ENCODE measurements at places on chromosomes 6 and 20.

- peak; percentile 29 for DNase-seq
Observed at GRCh38 chr20:25294459-25295385, 46.8 kb downstream of the PYGB start.

GRCh38 chr6:154962753-154963152, 32.4 kb upstream of the TIAM2 start:
- DNase-seq, result peak; percentile 94

DNA sequence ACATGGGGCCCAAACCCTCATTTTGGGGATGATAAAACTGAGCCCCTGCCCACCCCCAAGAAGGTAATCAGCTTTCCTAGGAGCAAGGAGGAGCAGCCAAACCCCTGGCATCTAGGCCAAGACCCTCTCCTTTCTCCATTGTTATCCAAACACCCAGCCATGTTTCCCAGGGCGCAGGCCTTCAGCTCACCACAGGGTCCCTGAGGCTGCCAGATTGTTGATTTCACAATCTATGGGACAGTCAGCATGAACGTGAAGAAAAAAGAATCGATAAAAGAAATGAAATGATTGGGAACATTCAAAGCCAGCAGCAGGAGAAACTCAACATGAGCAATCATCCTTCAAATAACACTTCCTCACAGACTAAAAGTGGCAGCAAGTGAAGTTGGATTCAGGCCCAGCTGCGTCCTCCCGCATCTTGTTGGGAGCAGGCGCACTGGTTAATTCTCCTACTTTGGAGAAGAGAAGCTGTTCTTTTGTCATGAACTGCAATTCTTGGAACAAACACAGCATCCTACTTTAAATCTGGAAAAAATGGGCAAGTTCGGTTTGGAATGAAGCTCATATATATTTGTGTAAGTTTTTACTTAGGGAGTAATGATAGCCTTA, 241.8 kb upstream of the PRDM1 start:
- no peak for DNase-seq

DNA sequence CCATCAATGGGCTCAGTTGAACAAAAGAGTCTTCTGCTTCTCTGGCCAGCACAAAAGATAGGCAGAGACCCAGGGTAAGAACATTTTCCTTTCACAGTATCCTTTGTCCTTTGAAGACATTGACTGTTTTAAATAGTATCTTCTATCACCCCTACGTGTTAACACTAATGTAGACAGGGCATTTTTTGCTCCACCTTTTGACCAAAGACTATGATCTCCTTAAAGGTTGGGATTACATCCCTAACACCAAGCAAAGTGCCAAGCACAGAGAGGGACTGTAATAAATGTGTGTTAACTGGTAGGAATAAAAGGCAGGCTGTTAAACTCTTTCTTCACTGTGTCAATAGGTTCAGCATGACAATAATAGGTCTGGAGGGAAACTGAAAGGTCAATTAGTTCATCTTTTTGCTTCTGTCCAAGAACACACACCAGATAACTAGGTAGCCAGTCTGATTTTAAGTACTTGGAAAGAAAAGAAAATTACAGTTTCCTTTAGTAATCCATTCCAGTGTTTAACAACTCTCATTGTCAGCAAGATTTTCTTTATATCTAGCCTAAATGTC, 63.6 kb upstream of the NOX3 start:
- no peak for DNase-seq

DNA sequence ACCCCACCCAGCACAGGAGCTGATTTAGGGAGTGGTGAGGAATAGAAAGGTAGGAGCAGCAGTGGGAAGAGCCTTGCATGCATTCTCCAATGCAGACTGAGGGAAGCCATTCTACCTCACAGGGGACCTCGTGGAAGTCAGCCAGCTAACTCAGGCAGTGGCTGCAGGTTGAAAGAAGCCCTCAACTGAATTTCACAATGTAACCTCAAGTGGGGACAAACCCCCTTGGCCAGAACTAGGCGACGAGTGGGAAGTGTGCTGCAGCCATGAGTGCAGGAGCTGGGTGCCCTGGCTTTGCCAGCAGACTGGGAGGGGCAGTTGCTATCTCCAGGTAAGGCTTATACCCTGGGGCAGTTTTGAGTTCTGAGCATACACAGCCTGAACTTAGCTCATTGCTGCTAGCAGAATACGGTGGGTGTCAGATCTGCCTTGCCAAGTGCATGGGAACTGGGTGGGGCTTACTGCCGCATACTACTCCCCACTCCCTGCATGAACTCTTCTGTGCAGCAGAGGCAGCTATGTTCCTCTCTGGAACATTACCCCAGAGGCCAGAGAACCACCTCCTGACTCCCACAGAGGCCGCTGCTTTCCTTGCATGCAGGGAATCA, 126.5 kb downstream of the CDK19 start:
- DNase-seq, result no peak

DNA sequence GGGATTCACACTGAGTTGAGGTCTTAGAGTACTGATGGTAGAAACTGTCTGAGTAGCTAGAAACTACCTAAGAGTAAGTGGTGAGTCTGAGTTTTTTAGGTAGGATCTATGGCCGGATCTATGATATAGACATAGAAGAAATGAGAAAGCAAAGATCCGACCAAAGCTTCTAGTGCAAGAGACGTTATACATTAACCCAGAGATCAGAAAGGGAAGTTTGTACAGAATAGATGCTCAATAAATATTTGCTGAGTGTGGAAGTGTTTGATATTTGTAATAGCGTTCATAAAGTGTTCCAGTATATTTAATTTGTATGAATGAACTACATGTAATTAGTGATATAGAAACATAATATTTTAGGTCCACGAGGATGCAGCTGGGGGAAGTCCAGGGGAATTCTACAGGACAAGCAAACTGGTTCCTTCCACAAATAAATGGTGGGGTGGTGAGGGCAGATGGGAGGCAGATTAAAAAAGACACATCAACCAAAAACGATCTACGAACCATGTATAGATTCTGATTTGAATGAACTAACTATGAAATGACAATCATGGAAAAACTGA, 31.9 kb upstream of the JARID2 start:
- DNase-seq, result no peak

GRCh38 chr6:123940551-123940950, 136.9 kb downstream of the NKAIN2 start:
- no peak for DNase-seq

GRCh38 chr6:147711476-147711875, 203.0 kb downstream of the SAMD5 start:
- DNase-seq, result no peak

GRCh38 chr6:4909063-4909706, 94.7 kb downstream of the RPP40 start:
- no peak for DNase-seq

DNA sequence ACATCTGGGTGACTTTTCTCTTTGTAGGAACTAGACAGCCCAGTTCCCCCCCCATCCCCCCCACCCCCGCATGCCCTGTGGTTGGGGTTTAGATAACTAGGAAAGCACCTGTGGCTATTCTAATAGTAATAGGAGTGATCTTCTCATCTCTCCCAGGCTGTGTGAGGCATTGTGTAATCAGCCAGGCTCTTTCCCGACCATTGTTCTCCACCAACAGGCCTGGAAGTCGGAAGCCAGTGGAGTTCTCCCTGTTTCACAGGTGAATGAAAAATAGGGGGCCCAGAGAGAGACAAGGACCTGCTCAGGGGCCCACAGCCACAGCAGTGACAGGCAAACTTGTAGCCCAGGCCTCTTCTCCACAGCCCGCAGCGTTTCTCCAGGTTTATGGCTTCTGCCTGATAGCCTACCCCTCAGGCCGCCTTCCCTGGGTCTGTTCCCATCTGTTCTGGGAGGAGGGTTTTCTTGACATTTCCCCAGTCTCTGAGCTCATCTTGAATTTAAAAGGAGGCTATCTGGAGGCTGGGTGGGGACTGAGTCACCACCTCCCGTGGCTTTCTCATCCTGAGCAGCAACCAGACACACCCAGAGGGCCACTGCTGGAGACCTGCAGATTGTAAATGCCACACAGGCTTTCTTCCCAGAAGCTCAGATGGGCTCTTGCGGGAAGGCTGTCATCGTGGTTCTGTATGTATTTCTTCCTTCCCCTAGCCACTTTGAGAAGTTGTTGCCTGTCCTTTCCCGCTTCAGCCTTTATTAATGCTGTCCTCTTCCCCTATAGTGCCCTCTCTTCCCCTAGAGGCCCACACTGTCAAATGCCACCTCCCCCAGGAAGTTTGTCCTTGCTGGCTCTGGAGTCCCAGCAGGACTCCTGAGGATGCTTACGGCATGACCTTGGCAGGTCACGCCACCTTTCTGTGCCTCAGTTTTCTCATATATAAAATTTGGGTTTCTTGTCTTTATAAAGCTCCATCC, 75.9 kb upstream of the MYL9 start:
- peak; percentile 96 for DNase-seq

GRCh38 chr20:63128956-63129355, 87.0 kb downstream of the YTHDF1 start:
- DNase-seq, result no peak

- DNase-seq, result no peak
Observed at GRCh38 chr20:5309971-5310370, 6.8 kb downstream of the PROKR2 start.

DNA sequence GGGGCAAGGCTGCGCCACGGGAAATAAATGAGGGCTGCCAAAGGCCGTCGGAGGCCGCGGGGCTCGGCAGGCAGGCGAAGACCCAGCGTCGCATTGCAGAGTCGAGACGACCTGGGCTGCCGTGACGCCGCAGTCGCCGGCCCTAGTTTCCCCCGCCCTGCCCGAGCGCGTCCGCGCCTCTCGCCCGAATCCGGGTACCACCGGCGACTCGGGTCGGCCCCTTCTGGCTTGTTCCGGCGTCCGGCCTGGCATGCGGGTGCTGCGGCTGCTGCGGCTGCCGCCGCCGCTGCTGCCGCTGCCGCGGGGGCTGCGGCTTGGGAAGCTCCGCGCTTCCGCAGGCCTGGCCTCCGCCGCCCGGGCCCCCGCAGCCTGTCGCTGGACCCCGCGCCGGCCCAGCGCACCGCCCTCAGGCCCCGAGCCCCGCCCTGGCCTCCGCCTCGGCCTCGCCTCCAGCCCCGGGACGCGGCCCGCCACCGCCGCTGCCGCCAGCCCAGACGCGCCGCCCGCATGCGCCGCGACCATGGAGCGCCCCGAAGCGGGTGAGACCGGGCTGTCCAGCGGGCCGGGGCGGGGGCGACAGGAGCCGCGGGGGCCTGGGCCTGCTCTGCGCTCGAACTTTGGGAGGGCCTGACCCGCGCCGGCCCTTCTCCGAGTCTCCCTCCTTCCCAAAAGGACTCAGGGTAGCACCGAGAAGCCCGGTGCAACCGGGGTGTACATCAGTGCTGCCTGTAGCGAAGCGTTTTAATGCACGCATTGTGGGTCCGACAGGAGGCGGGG, at the start of gene AKAP7:
AKAP7 (plus strand) TSS at position 224 of the 777 bp plus-strand sequence; CDS start at position 521, 297 bp downstream.
- peak; percentile 82 for DNase-seq

- no peak for DNase-seq
Observed at GRCh38 chr20:50472693-50473664, 37.2 kb upstream of the PTPN1 start.

GRCh38 chr6:138681627-138682026, 91.9 kb upstream of the CCDC28A start:
- DNase-seq, result no peak

DNA sequence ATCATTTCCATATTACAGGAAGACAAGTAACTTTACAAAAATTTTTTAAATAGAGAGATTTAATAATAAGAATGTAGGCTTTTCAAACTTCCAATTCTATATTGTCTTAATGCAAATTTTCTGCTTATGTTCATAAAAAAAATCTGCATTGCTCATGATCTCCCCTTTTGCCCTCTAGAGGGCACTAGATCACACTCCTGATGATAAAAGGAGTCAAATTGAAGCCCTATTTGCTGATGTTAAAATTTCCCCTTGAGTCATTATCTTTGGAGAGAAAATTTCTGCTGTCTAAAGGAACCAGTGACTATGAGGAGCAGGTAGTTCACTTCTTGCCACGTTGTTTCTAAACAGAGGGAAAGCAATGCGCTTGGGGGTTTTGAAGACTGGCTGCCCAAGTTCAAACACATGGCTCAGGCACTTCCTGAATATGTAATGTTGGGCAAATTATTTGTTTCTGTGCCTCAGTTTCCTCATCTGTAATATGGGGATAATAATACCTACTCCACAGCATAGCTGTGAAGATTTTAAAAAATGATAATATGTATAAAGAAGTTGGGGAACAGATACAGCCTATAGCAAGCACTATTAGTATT, 874.2 kb downstream of the TFAP2A start:
- DNase-seq, result no peak

- no peak for DNase-seq
Observed at GRCh38 chr6:47000842-47001241, 41.3 kb downstream of the ADGRF1 start.

GRCh38 chr6:148175550-148176188, 167.0 kb upstream of the SASH1 start:
- DNase-seq, result no peak

DNA sequence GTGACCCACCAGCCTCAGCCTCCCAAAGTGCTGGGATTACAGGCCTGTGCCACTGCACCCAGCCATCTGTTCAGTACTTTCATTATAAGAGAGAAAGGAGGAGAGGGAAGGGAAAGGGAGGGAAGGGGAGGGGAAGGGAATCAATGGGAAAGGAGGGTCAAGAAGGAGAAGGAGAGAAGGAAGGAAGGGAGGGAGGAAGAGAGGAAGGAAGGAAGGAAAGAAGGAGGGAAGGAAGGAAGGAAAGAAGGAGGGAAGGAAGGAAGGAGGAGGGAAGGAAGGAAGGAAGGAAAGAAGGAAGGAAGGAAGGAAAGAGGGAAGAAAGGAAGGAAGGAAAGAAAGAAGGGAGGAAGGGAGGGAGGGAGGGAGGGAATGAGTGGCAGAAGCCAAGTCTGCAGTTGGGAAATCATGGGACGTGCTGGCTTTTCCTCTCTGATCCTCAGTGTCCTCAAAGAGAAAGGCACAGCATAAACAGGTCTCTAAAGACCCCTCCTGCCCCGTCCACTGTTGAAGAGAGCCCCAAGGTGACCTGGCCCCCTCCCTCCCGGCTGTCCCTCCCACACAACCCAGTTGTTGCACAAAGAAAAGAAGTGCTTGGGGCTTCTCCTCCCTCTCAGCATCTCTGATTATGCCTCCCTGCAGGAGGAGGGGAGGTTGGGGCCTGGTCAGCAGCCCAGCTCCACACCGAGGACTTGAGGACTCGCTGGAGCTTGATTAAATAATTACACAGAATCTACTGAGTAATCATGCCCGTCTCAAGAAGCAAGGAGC, 69.1 kb upstream of the TOP1 start:
- no peak for DNase-seq

GRCh38 chr6:148973538-148974208, 226.8 kb downstream of the UST start:
- DNase-seq, result no peak

DNA sequence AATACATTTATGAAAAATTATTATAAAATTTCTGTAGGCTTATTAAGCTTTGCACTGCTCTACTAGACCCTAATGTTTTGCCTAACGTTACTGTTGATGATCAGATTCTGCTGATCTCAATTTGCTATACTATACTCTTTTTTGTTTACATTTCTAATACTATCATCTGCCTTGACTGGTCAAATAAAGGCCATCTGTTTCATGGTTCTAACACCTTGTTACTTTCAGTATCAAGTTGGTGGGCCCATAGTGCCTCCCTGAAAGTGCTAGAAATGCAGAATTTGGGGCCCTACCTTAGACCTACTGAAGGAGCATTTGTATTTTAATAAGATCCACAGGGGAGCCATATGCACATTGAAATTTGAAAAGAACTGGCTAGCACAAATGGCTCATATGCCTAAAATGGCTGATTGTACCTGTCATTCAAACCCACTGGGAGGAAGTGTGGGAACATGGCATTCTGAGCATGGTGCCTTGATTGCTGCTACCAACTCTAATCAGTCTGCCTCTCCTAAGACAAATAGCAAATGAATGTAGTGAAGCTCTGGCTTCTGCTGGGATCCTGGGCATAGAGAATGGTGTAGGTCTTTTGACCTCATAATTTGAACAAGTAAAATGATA, 199.1 kb upstream of the BTBD3 start:
- DNase-seq, result no peak
